Stimulated activated CD4-positive, alpha-beta T cell treated with anti-CD3 and anti-CD28 coated beads, Interleukin-12 subunit alpha, Interleukin-12 subunit beta, amount 100 ng/mL, for 4 hours (primary cell): ENCODE measurements at places on chromosomes 5 and 9.

- DNase-seq = no peak
Measured at GRCh38 chr5:92409134-92409533, 1026.0 kb upstream of the ARRDC3 start.

- no peak for DNase-seq
Measured at GRCh38 chr5:31972558-31972957, 201.6 kb downstream of the GOLPH3 start.

DNA sequence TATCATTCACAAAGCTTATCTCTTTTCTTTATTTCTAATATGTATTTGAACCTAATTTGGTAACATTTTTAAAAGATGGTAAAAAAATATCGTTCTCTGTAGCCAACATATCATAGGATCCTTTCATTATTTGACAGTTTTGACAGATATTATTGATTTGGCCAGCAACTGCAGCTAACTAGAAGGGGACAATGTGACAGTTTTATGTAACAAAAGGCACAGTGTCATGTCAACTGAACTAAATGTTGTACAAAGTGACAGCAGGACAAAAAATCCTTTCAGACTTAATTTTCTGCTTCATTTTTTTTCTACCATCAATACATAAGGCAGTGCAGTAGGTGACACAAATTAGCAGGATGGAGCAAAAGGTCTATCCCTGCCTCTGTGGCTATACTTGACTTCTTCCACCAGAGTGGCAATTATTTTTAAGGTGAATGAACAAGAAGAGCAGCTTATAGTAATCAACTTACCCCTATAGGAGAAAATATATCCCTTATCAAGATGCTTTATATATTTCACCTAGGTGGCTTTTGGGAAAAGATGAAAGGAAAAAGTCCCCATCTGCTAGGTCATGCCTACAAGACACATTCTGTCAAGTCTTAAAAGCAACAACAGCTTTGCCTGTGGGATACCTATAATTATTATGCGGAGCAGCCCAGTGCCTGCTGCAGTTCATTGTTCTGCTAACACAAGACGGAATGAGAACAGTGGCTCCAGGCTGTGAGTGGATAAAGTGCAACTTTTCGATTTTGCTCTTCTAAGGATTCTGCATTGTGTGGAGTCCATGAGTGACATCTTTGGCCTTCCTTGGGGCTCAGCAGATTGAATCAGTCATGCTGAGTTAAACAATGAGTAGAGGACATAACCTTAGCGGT lies 694.9 kb downstream of the ISL1 start:
- DNase-seq = no peak

- no peak for DNase-seq
Measured at GRCh38 chr5:91128604-91129003, 254.5 kb downstream of the ARRDC3 start.

DNA sequence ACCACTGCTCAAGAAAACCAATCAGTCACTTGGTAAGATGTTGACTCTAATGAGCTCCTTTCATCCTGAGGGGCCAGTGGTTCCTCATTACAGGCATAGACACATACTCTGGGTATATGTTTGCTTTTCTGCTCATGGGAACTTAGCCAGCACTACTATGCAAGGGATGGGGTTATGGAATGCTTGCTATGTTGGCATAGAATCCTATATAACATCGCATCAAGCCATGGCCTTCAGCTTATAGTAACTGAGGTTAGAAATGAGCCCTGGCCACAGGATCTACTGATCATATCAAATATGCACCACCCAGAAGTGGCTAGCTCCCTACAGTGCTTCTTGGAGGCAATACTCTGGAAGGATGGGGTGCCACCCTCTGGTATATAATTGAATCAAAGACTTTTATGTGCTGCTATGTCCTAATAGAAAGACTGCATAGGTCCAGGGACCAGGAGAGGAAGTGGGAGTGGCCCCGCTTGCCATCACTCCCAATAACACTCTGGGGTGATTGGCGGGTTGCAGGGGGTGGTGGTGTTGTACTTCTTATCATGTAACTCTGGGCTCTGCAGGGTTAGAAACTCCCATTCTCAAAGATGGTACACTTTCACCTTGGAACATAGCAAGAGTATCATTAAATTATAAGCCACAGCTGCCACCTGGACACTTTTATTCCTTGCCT lies 70.3 kb downstream of the ZNF366 start:
- no peak for DNase-seq

DNA sequence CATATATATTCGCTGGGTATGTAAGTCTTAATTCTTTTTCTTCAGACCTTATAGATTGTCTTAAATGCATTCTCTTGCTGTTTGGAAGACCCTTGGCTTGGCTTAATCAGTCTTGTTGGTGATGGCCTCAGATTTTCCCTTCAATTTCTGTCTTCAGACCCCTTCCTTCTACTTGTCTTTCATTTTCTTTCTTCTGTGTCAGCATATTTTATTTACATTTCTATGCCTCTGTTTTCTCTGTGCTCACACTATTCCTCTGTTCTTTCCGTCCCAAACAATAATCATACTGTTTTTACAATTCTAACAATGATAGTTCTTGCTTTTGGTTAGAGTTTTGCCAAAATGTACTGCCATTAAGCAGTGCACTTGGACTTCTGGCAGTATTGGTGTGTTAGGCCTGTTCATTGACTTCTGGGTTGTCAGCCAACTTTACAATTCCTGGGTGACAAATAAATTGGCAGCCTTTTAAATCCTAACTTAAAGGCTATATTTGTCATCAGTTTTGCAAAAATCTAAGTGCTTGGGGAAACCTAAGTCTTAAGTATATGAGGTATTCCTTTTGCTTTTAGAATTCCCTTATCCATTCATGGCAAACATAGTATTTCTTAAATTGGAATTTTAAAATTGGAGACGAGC lies 8.0 kb downstream of the SRFBP1 start:
- DNase-seq = no peak

- DNase-seq = no peak
Measured at GRCh38 chr9:135666534-135667462, 3.7 kb downstream of the LCN9 start.

GRCh38 chr5:32777733-32778132 lies 66.6 kb downstream of the NPR3 start:
- no peak for DNase-seq

- no peak for DNase-seq
Measured at GRCh38 chr9:133080161-133080560, 18.4 kb downstream of the CEL start.

GRCh38 chr5:135535820-135536801 lies at the start of gene NEUROG1:
TSS of gene NEUROG1 (minus strand) at chr5:135535964. CDS start at chr5:135535690, 274 bp downstream.
- no peak for DNase-seq

DNA sequence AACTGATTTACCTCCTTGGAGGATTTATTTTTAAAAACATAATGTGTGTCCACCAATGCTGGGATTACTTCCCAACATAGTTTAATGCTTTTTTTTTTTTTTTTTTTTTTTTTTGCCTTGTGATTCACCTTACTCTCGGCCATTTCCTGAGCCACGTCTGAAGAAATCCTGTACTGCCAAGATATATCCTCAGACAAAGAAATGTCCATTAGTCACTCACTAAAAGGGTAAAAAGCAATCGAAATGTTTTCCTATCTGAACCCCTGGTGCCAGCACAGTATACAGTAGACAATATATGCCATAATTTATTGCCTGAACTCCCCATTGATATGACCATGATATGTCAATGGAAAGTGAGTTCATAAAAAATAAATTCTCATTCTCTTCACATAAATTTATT lies 344.1 kb downstream of the BNC2 start:
- DNase-seq = no peak

GRCh38 chr9:10260501-10260900 lies 352.3 kb downstream of the PTPRD start:
- DNase-seq = no peak

DNA sequence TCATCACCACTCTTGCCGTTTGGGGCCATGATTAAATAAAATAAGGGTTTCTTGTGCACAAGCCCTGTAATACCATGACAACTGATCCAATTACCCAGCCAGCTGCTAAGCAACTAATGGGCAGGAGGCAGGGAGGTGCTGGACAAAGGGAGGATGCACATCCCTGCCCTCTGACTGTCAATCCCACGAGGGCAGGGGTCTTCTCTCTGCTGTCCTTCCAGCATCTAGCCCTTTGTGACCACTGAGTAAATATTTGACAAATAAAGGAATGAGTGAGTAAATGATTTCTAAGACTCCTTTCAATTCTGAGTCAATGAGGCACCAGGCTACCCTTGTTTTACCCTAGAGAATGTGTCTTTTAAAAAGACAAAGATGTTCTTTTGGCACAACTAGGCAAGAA lies 247.1 kb downstream of the SYK start:
- no peak for DNase-seq

DNA sequence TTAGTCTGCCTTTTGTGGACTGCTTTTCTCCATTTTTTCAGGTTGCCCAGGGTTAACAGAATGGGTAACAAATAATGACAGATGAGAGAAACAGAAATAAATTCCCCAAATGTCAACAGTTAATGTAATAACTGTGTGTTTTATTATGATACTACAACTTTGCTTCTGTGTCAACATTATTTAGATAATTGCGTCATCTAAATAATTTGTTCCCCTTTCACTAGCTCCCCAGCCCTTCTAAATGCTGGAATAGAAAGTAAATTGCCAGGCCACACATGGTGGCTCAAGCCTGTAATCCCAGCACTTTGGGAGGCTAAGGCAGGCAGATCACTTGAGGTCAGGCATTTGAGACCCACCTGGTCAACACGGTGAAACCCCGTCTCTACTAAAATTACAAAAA lies 53.5 kb downstream of the RNF38 start:
- DNase-seq = no peak

DNA sequence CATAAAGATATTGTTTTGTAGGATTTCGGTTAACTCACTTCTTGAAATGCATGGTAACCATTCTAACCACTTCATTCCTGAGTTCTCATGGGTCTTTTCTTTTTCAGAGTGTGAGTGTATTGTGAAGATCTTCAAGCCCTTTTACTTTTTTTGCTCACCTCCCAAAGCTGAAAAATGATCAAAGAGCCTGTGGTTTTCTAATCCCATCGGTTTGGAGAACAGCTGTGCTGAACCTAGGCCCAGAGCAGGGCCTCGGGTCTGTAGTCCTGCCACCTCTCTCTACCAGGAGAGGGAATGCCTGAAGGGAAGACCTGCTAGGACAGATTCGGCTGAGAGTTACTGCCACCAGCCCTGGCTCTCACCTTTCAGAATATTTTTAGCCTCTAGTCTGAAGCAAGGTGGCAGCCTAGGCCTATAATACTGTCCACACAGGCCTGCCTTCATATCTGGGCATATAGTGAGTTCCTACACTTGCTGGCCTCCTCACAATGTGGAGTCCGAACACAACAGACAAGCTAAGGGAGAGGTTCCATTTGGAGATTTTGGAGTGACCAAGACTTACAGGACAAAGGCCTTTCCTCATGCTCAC lies 13.8 kb downstream of the RGMB start:
- DNase-seq = no peak

DNA sequence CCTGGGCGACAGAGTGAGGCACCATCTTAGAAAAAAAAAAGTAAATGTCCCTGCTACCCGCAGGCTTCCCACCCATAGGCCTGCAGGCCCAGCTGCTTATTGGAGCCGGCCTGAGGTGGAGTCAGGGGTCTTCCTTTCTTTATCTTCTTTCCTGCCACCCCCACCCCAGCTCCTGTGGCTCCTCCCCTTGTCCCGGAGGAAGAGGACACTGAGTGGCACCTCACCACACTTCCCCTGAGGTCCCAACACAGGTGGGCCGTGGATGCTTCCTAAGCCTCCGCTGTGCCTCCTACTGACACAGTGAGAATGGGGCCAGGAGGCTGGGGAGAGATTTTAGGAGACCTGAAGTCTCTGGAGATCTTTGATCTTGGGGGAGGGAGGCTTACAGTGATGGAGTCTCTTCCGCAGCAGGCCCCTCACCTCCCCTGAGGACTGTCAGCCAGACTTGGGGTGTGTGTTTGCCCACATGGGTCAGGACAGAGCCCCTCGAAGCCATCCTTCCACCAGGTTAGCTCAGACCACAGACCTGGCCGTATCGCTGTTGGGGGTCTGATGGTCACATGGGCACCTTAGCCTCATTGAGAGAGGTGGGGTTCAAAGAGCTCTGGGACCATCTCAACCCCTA lies 135.4 kb upstream of the IER5L start:
- no peak for DNase-seq

GRCh38 chr9:125843646-125844045 lies 96.5 kb downstream of the PBX3 start:
- no peak for DNase-seq

DNA sequence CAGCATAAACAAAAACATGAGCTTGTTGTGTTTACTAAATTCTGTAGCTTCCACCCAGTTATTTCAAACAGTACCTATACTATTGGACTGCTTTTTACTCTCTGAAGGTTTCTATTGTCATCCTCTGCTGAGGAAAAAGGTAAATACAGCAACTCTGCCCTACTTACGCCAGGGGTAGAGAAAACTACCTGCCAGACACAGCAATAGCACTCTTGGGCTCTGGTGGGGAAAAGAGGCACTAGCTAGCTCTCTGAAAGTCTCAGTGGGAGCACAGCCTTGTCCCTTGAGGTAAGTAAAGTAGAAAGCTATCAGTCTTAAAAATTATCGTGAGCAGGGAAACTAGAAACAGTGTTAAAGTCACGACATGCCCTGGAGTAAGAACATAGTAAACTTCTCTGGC lies 3.7 kb downstream of the HCN1 start:
- DNase-seq = no peak

- DNase-seq = no peak
Measured at GRCh38 chr5:82054004-82054710, 82.3 kb downstream of the ATG10 start.

DNA sequence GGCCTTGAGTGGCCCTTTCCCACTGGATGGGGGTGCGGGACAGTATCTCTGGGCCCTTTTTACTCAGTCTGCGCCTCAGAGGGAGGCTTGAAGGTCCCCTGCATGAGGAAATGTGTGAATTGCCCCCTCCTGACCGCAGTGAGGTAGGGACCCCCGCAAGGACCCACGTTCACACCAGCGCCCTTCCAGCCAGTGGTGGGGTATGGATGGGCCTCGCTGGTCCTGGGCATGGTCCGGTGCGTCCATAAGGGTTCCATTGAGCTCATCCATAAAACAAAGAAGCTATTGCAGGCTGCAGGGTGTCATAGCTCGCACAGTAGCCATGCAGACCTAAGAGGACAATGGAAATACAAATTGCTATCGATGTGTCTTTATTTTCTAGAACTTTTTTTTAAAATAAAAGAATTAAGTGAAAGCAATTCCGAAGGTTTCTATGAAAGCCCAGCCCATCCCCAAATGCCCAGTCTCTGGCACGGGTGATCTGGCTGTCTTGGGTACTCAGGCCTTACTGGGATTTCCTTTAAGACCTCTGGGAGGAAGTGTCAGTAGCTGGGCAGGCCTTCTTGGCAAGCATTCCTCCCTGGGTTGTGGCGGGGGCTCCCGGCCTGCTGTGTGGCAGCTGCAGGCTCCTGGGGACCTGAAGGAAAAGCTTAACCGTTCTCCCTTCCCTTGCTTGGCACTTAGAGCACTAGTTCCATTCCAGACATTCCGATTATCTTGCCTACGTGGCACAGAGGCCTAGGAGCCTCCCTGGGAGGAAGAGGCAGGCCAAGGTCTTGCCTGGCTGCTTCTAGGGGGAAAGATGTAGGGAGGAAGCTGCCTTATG lies 1.5 kb upstream of the SEMA5A start:
- no peak for DNase-seq
